ENCODE measurements at places on chromosomes 3 and 15.

- no peak for DNase-seq
Observed at GRCh38 chr3:150314248-150315004, 93.7 kb upstream of the TSC22D2 start.

DNA sequence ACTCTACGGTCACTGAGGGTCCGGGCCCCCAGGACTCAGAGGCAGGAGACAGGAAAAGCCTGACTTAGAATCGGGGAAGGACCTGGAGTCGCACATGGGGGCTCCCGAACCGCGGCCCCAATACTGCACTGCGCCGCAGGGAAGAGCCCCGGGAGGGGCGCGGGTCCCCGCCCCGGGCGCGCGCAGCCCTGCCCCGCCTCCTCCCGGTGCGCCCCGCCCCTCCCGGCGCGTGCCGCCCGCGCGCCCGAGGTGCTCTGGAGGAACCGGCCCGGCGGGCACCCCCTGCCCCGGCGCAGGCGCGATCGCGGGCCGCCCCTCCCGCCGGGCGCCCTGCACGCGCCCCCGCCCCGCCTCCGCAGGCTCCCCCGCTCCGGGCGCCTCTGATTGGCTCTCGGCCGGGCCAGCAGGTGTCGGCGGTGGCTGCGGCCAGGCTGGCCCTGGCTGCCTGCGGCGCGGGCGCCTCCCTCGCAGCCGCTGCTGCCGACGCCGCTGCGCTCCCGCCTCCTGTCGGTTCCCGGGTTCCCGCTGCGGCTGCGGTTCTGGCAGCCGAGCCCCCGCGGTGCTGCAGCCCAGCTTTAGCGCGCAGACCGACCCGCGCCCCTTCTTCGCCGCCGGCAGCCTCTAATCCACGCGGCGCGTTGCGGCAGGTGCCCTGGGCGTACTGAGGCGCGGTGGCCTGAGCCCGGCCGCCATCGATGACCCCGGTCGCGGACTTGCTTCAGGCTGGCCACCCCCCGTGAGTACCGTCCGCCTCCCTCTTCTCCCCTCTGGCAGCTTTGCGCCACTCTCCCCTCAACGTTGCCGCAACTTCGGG, at the start of gene MYRIP:
Gene MYRIP, plus strand, starts transcription at position 429 of the 814 bp plus-strand sequence. CDS start 91,208 bp downstream, outside the sequence.
- no peak for DNase-seq

DNA sequence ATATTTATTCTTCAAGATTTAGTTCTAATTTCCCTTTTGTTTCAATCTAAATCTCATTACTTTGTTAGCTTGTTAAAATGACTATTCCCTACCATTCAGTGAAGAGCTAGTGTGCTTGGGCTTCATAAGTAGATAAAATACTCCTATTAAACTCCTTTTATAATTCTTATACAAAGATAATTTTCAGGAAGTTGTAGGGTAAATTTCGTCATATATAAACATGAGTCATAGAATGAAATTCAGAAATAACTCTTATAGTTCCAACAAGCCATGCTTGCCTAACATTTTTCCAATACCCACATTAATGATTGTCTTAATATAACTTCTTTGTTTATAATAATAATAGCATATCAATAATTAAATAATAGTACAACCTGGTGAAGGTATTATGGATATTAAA, 407.3 kb downstream of the NAALADL2 start:
- DNase-seq = no peak

- no peak for DNase-seq
Observed at GRCh38 chr15:75171408-75171807, 30.3 kb upstream of the C15orf39 start.

- DNase-seq = no peak
Observed at GRCh38 chr15:96334705-96335410, 4.4 kb downstream of the NR2F2 start.

- DNase-seq = no peak
Observed at GRCh38 chr15:66773129-66773873, 71.3 kb downstream of the SMAD6 start.

- no peak for DNase-seq
Observed at GRCh38 chr3:18237251-18238005, 187.7 kb downstream of the SATB1 start.

DNA sequence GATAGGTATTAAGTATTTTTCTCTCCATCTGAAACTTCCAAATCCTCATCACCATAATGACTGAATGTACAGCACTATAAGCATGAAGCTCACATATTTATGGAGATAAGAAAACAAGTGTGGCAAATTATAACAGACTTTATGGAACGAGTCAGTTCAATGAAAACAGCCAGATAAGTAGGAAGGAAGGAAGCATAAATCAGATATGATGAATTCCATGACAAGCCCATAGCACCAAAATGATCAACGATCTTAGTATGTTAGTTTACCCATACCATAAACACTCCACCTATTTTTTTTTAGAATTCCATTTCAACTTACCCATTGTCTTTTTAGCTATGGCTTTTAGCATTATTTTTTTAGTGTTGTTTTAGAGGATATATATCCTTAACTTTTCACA, 169.5 kb downstream of the TNIK start:
- DNase-seq = no peak

DNA sequence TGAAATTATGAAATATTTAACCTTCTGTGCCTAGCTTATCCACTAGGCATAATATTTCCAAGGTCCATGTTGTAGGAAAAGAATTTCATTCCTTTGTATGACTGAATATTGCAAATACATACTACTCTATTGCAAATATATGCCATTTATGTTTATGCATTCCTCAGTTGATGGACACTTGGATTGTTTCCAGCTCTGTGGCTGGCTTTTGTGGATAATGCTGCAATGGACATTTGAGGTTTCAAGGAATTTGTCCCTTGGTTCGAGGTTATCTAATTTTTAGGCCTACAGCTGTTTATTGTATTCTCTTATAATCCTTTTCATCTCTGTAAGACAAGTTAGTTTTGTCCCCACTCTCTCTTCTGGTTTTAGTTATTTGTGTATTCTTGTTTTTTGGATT, 7.7 kb upstream of the AADACL2 start:
- DNase-seq = no peak

DNA sequence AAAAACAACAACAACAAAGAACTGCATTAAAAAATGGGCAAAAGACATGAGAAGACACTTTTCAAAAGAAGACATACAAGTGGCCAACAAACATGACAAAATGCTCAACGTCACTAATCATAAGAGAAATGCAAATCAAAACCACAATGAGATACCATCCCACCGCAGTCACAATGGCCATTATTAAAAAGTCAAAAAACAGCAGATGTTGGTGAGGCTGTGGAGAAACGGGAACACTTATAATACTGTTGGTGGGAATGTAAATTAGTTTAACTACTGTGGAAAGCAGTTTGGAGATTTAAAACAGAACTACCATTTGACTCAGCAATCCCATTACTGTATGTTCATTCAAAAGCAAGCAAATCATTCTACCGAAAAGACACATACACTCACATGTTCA, 15.1 kb downstream of the EIF1B start:
- no peak for DNase-seq

DNA sequence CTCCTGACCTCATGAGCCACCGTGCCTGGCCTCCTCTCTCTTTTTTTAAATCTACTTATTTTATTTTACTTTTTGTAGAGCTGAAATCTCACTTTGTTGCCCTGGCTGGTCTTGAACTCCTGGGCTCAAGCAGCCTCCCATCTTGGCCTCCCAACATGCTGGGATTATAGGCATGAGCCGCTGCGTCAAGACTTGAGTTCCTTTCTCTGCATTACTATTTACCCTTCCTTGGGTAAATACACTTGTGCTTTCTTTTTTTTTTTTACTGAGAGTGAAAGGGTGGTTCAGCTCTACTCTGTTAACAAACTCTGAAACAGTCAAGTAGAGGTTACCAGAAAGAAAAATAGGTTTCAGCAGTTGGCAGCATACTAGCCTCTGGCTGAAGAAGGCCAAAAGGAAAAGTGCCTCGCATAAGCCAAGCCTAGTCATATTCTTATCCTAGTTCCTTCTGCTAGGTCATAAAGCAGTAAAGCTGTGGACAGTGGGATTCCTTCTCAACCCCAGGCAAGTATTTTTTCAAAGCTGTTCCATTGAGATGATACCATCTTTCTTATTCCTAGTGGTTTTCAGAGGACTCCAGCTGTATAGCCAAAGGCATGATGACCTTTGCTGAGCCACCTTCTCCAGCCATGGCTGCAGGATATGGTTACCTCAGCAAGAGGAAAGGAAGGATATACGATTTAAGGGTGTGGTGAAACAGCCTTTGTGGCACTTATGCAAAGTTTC, 135.1 kb downstream of the RBPMS2 start:
- DNase-seq = no peak

- DNase-seq = no peak
Observed at GRCh38 chr15:29799859-29800258, 22.4 kb downstream of the TJP1 start.

GRCh38 chr15:80121546-80121945, 31.3 kb upstream of the FAH start:
- no peak for DNase-seq

- no peak for DNase-seq
Observed at GRCh38 chr15:83830381-83830780, 176.5 kb downstream of the ADAMTSL3 start.

- DNase-seq = no peak
Observed at GRCh38 chr3:87350367-87351199, 74.2 kb upstream of the POU1F1 start.

GRCh38 chr3:102059145-102059943, 210.0 kb downstream of the NFKBIZ start:
- no peak for DNase-seq

DNA sequence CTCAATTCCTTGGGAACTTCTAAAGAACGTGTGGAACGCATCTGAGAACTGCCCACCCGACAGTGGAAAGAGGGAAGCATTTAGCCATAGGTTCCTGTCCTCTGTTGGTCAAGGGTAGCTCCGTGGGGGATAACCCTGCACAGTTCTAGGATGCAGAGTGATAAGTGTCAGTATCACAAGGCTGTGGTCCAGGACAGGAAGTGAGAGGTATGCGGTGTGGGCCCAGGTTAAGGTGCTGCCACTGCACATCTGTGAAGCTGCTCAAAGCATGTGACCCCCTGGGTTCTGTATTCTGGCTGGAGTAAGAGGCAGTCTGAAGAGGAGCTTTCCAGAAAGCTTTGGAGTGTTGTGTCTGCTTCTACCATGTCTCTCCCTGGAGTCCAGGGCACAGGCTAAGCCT, 51.7 kb upstream of the HES1 start:
- no peak for DNase-seq

- no peak for DNase-seq
Observed at GRCh38 chr3:182568261-182568660, 225.0 kb upstream of the ATP11B start.

GRCh38 chr3:116872688-116873087, 163.1 kb downstream of the TUSC7 start:
- no peak for DNase-seq

DNA sequence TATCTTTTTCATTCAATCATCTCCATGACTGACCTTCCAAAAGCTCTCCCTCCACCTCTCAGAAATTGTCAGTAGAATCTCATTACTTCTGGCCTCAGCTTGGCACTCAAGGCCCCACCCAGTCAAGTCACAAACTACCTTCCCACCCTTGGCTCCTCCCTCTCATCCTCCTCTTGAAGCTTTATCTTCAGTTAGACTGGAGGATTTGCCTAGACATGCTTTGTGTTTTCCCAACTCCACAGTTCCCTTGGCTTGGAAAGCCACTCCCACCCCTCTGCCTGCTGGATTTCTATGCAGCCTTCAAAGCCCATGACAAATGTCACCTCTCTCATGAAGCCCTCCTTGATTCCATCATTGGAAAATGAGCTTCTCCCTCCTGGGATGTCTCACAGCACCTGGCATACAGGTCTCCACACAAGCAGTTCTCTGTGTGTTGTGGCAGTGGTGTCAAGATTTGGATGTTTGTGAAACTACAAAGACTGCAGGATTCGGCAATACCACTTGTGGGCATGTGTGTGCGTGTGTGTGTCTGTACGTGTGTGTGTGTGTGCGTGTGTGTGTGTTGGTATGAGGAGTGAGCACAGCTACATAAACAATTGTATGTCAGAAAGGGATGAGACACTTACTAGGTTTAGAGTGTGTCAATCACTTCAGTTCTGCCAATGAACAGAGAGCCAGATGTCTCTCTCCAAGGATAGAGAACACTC, 45.3 kb upstream of the VPS8 start:
- DNase-seq = no peak

DNA sequence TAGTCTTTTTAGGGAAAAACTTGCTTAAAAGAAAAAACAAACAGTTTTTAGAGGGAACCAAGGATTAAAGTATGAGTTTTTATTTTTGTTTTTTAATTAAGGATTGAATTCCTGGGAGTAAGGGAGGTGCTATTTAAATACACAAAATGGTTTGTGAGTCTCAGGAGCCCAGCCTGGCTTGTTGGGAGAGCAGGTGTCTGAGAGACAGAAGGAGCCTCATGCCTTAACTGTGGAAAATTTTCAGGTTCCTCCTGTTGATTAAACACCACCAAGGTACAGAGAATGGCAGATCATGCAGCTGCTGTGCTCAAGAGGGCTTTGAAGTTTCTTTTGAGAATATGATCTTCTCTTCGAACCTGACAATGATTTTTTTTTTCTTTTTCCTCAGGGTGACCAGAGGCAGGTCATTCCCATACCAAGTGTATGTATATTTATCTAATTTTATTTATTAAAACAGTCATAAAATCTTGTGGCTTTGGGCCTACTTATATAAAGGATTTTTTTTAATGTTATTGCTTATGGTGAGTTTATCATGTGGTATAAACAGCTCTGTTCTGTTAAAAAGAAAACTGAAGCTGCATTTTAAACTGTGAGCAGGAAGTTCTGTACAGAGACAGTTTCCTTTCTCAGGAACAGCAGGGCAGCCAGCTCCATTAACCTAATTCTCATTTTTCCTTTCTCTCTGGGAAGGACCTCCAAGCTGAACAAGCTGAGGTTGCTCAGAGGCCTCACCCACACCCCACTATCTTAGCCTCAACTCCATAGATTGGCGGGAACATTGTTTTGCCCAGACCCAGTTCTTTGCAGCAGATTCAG, 33.7 kb upstream of the VILL start:
- DNase-seq = no peak

GRCh38 chr3:63192248-63192647, 85.9 kb upstream of the SYNPR start:
- DNase-seq = no peak

DNA sequence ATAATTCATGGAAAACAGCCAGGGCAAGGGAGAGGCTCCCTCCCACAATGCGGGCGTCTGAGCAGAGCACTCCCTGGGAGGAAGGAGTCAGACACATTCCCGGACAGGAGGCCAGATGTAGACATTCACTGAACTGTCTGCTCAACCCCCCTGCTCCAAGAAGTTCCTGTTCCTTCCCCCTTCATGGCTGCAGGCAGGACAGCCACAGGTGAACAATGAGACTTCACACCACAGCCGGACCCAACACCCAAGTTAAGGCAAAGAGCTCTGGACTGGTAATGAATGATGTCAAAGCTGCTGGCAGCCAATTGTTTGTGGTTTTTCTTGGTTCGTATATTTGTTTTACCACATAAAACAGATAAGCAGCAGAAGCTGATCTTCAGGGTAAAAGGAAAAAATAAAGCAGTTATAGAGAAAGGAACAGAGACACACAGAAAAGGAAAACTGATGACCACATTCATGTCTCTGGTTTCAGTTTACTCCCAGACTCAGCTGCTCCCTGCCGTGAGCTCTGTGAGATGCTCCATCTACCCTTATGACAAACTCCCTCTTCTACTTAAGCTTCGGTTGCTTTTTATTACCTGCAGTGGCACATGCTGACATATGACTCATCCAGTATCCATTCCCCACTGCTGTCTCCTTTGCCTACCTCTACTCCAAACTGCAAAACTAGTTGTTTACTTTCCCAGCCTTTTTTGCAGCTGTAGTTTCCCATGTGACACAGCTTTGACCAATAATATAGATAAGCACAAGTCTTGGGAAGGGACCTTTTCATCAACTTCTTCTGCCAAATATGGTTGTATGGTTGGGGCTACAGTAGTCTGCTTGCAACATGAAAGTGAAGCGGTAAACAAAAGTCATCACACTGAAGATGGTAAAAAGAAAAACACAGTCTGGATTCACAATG, 33.1 kb downstream of the DZIP1L start:
- DNase-seq = no peak

Data from stimulated activated CD8-positive, alpha-beta memory T cell treated with anti-CD3 and anti-CD28 coated beads, Interleukin-15, amount 100 ng/mL, for 24 hours (primary cell).